ENCODE measurements at places on chromosomes 3 and 15.
A peak's percentile ranks its signal among the peaks of the same experiment; 100 is the strongest.

DNA sequence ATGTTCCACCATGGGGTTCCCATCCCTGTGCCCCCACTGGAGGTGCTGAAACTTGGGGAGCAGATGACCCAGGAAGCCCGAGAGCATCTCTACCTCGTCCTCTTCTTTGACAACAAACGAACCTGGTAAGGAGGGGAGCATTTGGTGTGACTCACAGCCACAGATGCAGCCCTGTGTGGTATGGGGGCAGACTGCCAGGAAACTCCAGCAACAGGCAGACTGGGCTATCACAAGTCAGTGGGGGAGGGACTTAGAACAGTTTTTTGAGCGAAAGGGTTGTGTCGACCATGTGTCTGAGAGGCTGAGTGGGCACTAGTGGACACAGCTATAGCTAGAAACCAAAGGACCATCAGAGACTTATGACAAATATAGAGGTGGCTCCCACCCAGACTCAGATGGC lies 3.4 kb upstream of the OGG1 start:
- DNase-seq, result no peak

DNA sequence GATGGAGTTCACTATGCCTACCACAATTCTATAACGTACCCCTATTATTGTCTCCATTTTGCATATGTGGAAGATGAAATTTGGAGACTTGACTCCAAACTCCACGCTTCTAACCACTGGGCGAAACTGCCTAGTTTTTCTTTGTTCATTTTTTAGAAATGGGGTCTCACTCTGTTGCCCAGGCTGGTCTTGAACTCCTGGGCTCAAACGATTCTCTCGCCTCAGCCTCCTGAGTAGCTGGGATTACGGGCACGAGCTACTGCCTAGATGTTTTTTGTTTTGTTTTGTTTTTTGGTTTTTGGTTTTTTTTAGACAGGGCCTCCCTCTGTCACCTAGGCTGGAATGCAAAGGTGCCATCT lies 584 bp upstream of the RPL32 start:
- no peak for DNase-seq

DNA sequence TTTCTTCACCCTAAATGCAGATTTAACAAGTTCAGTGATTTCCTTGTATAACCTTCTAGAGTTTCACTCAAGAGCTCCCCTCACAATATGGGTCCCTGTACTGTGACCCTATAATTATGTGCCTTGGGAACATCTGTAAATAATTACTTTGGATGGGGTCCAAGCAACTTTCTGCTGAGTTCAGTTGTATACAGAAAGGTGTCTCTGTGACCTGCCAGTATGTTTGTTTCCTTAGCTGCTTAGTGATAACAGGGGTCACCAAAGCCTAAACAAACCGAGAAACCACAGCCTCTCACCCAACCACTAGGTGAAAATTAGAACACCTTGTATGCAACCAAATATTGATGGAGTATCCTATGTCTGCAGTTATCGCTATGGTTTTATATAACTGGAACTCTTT lies 29.8 kb upstream of the SLC25A36 start:
- DNase-seq, result no peak

GRCh38 chr3:107251819-107252218 lies 125.4 kb upstream of the CCDC54 start:
- DNase-seq, result no peak

DNA sequence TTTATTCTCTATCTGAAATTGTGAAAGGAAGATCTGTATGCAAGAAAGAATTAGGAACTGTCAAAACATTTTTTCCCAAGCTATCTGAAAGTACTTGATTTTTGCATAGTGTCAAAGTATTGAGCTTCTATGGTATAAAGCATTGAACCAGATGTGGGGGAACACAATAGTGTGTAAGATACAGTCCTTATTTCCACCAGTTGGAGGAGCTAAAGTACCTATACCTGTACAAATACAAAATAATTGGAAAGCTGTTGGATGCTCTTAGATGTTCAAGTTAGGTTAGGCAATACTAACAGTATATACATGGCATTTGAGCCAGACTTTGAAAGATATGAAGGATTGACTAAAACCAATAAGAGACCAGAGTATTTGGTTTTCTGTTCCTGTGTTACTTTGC lies 148.4 kb downstream of the B3GALNT1 start:
- DNase-seq, result peak; percentile 16
